ENCODE measurements at places on chromosomes 1 and 21. TPM values are rescaled to one million over a fixed set of nuclear protein-coding genes. Genes with fewer than 3 reads are reported as not detected.

DNA sequence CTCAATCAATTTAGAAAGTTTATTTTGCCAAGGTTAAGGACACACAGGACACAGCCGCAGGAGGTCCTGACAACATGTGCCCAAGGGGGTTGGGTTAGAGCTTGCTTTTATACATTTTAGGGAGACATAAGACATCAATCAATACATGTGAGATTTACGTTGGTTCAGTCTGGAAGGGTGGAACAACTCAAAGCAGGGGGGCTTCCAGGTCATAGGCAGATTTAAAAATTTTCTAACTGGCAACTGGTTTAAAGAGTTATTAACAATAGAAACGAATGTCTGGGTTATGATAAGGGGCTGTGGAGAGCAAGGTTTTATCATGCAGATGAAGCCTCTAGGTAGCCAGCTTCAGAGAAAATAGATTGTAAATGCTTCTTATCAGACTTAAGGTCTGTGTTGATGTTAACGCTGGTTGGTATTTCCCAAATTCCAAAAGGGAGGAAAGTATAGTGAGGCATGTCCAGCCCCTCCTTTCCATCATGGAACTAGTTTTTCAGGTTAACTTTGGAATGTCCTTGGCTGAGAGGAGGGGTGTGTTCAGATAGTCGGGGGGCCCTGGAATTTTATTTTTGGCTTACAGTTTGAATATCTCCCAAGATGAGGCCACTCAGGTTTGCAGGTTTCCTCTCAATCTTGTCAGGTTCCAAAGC, 31.0 kb upstream of the TGFBR3 start:
- no peak for DNase-seq

GRCh38 chr1:106912131-106912530, 144.3 kb upstream of the PRMT6 start:
- DNase-seq = no peak

GRCh38 chr1:76542359-76542758, 324.9 kb upstream of the ST6GALNAC5 start:
- DNase-seq = no peak

DNA sequence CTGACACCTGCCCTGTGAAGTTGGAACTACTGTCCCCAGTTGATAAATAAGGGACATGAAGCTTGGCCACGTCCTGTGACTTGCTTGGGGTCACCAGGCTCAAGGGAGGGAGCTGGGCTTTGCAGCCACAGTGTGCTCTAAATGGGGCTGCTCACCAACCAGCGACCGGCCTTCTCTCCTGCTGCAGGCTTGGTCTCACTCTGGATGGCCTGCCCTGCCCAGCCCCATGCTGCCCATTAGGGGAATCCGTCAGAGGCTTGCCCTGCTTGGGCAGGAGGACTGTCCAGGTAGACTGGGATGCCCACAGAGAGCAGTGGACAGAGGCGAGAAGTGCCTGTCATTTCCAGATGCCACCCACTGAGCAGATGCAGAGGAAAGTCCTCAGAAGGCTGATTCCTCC, 1.2 kb upstream of the CENPS start:
- DNase-seq = no peak

DNA sequence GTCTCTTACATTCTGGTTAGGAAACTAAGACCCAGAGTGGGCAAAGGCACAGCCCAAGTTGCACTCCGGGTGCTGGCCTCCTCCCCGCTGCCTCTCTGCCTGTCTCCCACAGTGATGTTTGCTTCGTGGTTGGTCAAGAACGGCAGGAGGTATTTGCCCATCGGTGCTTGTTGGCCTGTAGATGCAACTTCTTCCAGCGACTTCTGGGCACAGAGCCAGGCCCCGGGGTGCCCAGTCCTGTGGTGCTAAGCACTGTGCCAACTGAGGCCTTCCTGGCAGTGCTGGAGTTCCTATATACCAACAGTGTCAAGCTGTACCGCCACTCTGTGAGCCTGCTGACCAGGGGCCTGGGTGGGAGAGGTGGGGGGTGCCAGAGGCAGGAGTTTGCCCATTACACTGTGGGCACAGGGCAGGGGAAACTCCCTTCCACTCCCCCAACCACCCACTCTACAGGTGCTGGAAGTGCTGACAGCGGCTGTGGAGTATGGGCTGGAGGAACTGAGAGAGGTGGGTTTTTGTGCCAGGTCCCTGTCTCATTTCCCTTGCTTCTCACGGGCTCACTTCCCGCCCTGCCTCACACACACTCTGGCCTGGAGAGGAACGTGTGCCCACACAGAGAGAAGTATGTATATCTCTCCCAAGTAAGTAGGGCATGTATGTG, 1.9 kb downstream of the BTBD19 start:
- DNase-seq = no peak

DNA sequence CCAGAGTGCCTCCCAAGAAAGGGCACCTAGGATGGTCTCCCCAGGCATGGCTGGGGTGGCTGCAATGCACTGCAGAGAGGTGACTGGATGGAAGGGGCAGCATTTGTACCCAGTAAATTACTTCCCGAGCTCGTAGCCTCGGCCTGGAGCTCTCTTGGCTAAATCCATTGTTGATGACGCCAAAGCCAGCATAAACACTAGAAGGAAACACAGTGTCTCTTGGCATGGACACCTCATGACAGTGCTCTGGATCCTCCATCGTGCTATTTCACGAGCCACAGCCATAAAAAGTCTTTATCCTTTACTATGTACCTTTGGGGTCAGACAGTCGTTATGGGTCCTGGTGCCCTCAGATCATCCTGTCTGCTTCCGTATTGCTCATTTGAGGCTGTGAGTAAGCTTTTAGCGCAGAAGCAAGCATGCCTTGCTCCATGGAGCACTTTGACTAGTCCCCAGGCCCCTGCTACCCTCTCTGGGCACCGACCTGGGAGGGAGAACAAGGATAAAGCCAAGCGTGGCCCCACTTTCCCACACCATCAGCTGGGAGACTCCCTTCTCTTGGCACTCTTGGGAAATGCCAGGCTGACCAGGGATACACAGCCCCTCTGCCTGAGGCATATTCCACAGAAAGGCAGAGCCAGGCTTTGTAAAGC, 10.3 kb upstream of the PRELP start:
- no peak for DNase-seq

HSPA13 gene
- total RNA-seq = 43.3 TPM

A3GALT2 gene
- total RNA-seq = not detected

CASQ1 gene
- total RNA-seq = 0.30 TPM

- no peak for DNase-seq
Measured at GRCh38 chr1:51168936-51169335, 66.9 kb downstream of the C1orf185 start.

- DNase-seq = no peak
Measured at GRCh38 chr1:14598007-14598497, 433 bp upstream of the KAZN start.

CR2 gene
- not detected for total RNA-seq

NCMAP gene
- not detected for total RNA-seq

GRCh38 chr1:230157420-230158390, 90.7 kb downstream of the GALNT2 start:
- DNase-seq = no peak

- DNase-seq = peak; percentile 21
Measured at GRCh38 chr21:31731056-31731856, 662 bp downstream of the SCAF4 start.

- no peak for DNase-seq
Measured at GRCh38 chr21:30468900-30469714, 11.1 kb downstream of the KRTAP19-1 start.

- no peak for DNase-seq
Measured at GRCh38 chr1:147218606-147219005, 6.5 kb downstream of the FMO5 start.

- no peak for DNase-seq
Measured at GRCh38 chr1:242691610-242691945, 167.1 kb upstream of the PLD5 start.

RGS13 gene
- total RNA-seq = not detected

DNA sequence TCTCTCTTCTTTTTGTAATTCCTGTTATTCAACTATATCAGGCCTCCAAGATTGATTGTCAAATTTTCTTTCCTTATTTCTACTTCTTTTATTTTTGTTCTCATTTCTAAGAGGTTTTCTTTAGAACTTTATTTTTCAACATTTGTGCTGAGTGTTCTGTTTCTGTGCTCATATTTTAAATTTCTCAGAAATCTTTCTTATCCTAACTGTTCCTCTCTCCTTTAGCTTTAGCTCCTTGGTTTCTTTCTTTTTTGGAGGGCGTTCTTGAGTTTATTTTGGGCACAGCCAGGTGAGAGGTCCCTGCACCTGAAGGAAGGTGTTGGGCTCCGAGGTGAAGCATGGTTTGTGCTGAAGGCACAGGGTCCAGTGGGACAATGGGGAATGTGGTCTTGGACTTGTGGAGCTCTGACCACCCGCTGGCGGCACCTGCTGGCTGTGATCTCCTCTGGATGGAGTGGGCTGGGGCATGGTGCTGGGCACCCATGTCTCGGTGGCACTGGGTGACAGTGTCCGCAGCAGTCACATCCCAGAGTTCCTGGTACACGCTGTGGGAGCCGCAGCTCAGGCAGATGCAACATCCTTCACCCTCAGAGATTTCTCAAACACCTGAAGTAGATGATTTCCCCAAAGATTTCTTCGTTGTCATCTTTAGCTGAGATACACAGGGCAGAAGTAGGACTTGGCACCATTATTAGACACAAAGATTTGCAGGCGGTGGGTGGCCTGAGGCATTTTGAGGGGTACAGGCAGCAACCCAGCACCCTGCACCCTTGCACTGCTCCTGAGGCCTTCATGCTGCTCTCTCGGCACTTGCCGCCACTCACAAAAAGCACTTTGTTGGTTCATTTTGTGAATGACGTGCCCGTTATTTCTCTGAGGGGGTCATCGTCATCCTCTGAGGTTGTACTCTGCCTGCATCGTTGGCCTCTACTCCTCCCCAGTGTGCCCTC, 38.2 kb upstream of the DIP2A start:
- DNase-seq = no peak

SPRR3 gene
- total RNA-seq = not detected

AZIN2 gene
- 2.9 TPM for total RNA-seq

DNA sequence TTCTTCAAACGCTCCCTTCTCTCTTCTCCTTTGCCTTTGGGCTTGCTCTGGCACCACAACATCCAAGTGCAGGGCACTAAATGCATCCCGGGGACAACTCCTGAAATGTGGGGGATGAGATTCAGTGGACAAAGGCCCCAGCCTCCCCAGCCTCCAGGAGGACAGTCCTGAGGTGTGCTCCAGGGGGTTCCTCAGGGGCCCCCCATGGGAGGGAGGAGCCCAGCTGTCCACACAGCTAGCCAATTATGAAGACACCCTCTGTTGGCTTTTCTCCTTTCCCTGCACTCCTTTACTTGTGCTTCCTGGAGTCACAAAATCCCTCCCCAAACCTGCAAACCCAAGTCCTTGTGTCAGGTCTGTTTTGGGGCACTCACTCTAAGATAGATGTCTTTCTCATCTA, 735.4 kb downstream of the PTPRU start:
- no peak for DNase-seq

- DNase-seq = no peak
Measured at GRCh38 chr1:103254691-103255090, 146.4 kb upstream of the COL11A1 start.

HCRTR1 gene
- not detected for total RNA-seq

DNA sequence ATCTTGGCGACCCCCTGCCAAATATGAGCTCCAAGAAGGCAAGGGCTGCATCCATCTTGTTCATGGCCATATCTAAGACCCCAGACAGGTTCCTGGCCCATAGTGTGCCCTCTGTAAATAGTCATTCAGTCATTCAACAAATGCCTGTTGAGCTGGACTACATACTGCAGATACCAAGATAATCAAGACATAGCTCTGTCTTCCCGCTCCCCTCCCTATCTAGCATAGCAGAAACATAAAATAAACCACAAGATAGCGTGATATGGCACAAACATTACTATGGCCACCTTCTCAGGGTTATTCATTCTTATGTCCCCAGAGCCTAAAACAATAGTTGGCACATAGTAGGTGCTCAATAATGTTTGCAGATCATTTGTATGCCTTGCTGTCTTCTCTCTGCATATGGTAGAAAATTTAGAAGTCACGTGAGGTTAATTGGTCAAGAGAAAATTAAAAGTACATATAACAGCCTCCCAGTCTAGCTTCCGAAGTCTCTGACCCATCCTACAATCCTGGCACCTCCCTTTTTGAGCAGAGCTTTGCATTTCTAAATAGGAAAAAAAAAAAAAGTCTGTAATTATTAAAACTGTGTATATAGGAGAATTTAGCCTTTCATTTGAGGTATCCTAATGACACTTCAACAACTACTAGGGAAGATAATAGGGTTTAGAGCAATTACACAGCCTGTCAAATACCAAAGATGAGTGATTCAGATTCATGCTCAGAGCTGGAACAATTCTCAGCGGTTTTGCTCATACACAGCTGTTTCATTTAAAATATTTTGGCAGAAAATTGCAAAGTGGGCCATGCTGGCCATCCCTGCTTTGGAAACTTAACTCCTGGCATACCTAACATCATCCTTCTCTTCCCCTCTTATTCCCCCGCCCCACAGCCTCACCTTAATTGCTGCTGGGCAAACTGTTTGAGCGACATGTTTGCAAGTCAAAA, 219.0 kb downstream of the KAZN start:
- DNase-seq = no peak

GRCh38 chr1:197781968-197782721, 6.9 kb upstream of the DENND1B start:
- DNase-seq = peak; percentile 48

DNA sequence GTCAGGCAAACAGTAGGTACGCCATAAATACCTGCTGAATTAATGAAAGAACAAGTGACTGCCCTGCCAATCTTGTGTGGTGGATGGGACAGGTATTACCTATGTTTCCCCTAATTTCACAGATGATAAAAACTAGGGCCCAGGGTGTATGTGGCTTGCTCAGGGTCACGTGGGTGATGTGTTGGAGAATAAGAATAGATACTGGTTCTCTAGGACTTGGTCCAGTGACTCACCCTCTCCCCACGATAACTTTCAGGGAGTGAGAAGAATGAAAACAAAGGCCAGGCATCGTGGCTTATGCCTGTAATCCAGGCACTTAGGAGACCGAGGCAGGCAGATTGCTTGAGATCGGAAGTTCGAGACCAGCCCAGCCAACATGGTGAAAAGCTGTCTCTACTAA, 26.7 kb downstream of the SLC26A9 start:
- peak; percentile 20 for DNase-seq

- DNase-seq = no peak
Measured at GRCh38 chr1:40372658-40373322, 737 bp upstream of the SMAP2 start.

Measured in HFFc6 (cell line).